ENCODE measurements at places on chromosomes 3 and 15.
A peak's percentile ranks its signal among the peaks of the same experiment; 100 is the strongest.

GRCh38 chr15:38666865-38667510 lies 102.4 kb upstream of the RASGRP1 start:
- no peak for DNase-seq

GRCh38 chr3:143337387-143337786 lies 217.8 kb downstream of the CHST2 start:
- no peak for DNase-seq

GRCh38 chr3:67858492-67858891 lies 204.1 kb upstream of the SUCLG2 start:
- DNase-seq: no peak

GRCh38 chr3:41845826-41846225 lies 116.1 kb downstream of the ULK4 start:
- no peak for DNase-seq

GRCh38 chr15:92803852-92804609 lies 96.1 kb upstream of the CHD2 start:
- DNase-seq: peak; percentile 72

DNA sequence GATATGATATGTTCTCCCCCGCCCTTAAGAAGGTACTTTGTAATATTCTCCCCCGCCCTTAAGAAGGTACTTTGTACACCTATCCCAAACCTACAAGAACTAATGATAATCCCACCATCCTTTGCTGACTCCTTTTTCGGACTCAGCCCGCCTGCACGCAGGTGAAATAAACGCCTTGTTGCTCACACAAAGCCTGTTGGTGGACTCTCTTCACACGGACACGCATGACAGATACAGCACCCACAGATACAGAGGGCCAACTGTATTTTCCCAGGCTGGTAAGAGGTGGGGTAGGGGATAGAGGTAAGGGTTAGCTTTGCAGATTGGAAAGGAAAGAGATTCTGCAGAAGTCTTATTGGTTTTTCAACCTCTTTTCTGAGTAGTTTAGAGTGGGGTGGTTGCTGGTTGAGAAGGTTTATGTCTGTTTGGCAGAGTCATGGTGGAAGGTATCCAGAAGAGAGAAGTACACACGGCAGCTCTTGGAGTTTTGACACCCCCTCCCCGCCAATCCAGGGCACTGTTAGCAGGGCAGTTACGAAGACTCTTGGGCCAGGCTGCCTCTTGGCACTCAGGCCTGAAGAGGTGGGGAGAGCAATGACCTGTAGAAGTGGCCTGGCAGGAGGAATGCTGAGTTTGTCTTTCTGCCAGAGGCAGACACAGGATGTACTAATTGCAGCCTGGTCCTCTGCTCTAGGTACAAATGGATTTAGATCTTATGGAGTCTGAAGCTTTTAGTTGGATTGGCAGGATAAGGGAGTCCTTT lies 36.0 kb upstream of the IDH2 start:
- no peak for DNase-seq

Measured in activated CD4-positive, alpha-beta T cell treated with anti-CD3 and anti-CD28 coated beads, Interleukin-2, amount 50 U/mL, for 4 hours (primary cell).